A549 treated with dexamethasone at 1 μM for 4 hours (cell line): ENCODE measurements at places on chromosomes 1 and 21. TPM values are rescaled to one million over a fixed set of nuclear protein-coding genes. Genes with fewer than 3 reads are reported as not detected.

The TFF2 gene
- not detected in 5 replicates for total RNA-seq

The CATSPERE gene
- 0.02 to 0.08 TPM (median 0.03 TPM) in 5 replicates for total RNA-seq

The COL16A1 gene
- total RNA-seq: 3.3 to 5.6 TPM (median 4.0 TPM) in 5 replicates

The C8A gene
- total RNA-seq: not detected in 5 replicates

The USP1 gene
- 20.7 to 26.0 TPM (median 22.2 TPM) in 5 replicates for total RNA-seq

The RAB4A gene
- total RNA-seq: 48.9 to 59.1 TPM (median 50.5 TPM) in 5 replicates

The ATP1A4 gene
- total RNA-seq: not detected in 5 replicates

The PSRC1 gene
- total RNA-seq: 16.6 to 22.7 TPM (median 20.9 TPM) in 5 replicates

The OVAAL gene
- total RNA-seq: 0.09 to 0.46 TPM (median 0.18 TPM) in 5 replicates

The EPRS1 gene
- 74.4 to 82.4 TPM (median 79.0 TPM) in 5 replicates for total RNA-seq

The AXDND1 gene
- 0.25 to 0.37 TPM (median 0.29 TPM) in 5 replicates for total RNA-seq

The GON4L gene
- 12.2 to 15.6 TPM (median 14.5 TPM) in 5 replicates for total RNA-seq

The TACSTD2 gene
- total RNA-seq: not detected in 5 replicates

The CDC42BPA gene
- total RNA-seq: 8.7 to 12.8 TPM (median 11.4 TPM) in 5 replicates

The NTRK1 gene
- 0.06 to 0.16 TPM (median 0.08 TPM) in 4 of 5 replicates, not detected in the other for total RNA-seq

The FAM78B gene
- 0.12 to 0.50 TPM (median 0.40 TPM) in 5 replicates for total RNA-seq
